ENCODE measurements at places on chromosomes 13 and 19.

DNA sequence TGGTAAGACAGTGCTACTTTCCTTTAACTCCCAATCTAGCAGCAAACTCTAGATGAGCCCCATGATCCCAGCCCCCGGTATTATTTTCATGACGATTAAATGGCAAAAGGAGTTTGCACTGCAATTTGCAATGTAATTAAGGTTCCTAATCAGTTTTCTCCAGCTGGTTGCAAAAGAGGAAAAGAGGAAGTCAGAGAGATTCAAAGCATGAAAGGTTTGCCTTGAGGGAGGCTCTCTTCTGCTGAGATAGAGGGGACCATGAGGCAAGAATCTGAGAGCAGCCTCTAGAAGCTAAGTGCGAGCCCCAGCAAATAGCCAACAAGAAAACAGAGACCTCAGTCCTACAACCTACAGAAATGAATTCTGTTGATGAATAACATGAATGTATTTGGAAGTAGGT is 527.1 kb downstream of the UQCRFS1 start:
- no peak for DNase-seq

- DNase-seq: no peak
Measured at GRCh38 chr13:114115796-114116195, 16.6 kb downstream of the RASA3 start.

DNA sequence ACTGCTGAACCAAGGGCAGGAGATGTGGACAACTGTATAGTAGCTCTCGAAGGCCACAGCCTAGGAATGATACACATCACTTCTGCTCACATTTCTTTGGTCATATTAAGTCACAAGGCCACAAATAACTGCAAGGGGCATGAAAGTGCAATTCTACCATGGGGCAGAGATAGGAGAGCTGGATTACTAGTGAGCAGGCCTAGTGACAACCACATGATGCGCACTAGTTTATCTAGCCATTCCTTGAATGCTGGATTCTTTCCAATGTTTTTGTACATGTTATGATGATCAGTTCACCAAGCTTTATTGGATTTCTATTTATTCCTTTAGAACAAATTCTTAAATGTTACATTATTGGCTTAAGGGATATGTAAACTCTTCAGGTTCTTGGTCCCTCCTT is 100.7 kb downstream of the MIPEP start:
- no peak for DNase-seq

GRCh38 chr19:3409346-3410064 is 43.1 kb downstream of the NFIC start:
- no peak for DNase-seq

DNA sequence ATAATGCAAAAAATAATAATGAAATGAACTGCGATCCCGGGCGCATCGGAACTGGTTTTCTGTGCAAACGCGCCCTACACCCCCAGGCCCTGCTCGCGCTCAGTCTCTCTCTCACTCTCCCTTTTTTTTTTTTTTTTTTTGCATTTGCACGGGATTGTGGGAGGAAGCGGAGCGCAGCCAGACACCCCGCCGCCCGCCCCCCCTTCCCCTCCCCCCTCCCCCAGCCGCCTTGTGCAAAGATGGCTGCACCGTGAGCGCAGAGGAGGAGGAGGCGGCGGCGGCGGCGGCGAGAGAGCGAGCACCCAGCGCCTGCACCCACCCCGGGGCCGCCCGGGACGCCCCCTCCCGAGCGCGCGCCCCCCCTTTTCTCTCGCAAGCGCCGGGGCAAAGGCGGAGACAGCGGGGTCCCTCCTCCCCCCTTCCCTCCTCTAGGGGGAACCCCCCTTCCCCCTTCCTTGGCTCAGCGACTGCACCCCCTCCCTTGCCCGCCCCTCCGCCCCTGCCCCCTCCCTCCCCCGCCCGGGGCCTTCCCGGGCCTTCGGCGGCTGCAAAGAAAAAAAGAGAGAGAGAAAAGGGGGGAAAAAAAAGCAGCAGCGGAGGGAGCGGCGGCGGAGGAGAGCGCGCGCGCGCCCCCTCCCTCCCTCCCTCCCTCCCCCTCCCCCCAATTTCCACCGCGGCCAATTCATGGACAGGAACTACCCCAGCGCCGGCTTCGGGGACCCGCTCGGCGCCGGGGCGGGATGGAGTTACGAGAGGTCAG is at the start of gene PRR12:
PRR12 (plus strand) TSS at position 212 of the 760 bp plus-strand sequence; CDS start at position 685, 473 bp downstream.
- DNase-seq: no peak
